NB4 (cell line): ENCODE measurements at places on chromosomes 7 and 10.
A peak's percentile ranks its signal among the peaks of the same experiment; 100 is the strongest.

DNA sequence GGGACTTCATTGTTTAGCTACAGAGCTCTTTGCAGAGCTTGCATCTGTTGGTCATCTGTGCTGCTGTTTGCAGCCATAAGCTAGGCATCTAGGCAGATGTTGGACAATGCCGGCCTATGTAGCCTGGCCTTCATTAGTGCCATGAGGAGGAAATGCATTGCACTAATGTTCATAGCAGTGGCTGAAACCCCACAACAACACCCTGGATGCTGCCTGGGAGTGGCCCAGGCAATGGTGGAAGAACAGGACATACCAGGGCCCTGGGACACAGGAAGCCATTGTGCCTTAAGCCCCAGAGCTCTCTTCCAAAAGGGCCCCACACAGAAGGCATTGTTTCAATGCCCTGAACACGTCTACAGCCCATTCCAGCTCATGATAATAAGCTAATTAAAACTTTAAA, 131.5 kb upstream of the LYZL1 start:
- no peak for DNase-seq

DNA sequence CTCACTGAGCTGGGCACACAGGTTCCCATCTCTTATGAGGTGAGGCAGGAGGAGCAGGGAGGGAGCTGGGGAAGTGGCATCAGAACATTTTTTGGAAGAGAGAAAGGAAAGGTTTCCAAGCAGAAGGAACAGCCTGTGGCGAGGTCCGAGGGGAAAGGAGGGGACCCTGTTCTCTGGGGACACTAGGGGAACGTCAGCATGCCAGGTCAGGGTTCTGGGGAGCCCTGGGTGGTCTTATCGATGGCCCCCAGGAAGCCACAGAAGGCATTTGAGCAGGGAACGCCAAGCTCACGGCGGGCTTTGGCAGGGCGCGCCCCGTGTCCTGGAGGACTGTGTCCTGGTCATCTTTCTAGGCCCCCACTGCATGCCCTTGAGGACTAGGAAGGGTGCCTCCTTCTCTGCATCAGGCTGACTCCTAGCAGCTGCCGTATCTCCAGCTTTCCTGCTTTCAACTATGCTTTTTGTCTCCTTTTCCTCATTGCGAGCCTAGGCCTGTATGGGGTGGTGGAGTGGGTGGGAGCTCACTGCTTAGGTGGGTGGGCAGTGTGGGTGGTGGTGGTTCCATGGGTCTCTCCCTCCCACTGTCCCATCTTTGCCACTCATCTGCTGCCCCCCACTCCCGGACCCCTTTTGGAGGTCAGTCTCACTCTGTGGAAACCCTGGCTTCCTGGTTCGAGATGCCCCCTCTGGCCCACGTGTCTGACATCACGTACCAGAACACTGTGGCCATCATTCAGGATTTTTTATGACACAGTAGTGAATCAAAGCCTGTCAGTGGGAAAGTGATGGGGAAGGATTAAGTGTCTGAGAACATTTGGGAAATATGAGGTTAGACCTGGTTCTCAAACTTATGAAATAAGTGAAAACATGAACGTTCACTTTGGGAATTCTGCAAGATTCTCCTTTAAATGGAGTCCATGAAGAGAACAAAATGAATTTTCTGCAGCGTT, 89.1 kb downstream of the CUX1 start:
- DNase-seq, result no peak

DNA sequence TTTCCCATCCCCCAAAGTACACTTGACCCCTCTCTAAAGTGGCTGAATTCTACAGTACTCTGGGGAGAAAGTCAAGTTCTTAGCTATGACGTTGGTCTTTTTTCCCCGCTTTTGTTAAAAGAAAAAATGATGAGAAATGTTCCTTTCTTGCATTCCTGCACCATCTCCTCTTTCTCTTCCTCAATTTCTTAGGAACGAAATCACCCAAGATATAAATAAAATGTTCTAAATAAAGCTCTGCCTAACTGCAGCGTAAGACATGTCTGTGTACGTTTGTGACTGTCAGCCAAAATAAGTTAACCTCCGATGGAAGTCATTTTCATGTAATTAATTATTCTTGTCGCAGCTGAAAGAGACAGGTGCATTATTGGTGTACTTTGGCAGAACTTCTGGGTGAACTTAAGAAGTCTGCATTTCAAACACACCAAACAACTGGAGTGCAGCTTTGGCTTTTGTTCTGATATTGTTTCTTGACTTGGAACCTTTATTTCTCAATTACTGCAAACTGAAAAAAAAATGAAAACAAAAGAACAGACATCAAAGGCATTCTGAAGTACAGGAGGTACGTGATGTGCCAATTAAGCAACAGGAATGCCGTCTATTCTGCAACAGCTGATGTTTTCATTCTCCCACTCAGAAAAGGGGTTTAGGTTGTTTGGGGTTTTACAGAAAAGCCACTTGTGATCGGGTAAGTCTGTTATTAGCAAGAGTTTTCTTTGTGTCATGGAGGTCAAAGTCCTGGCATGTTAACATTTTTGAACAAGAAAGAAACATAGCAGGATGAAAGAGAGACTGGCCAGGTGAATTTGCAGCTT, 82.4 kb upstream of the SDK1 start:
- DNase-seq, result no peak

DNA sequence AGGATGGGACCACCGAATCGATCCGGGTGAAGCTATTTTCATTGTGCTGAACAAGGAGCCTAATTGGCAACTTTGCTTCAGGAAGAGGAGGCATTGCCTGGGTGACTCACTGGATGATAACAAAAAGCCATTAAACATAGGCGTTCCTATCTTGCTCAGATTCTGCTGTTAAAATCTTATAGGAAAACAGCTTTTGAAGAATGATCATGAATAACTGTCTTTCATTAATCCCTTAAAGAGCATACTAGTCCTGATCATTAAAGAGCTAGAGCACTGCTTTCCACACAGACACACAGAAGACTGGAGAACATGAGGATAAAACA, 174.2 kb upstream of the IMMP2L start:
- DNase-seq, result no peak

GRCh38 chr10:43218206-43218950, 48.5 kb downstream of the RASGEF1A start:
- DNase-seq, result no peak

DNA sequence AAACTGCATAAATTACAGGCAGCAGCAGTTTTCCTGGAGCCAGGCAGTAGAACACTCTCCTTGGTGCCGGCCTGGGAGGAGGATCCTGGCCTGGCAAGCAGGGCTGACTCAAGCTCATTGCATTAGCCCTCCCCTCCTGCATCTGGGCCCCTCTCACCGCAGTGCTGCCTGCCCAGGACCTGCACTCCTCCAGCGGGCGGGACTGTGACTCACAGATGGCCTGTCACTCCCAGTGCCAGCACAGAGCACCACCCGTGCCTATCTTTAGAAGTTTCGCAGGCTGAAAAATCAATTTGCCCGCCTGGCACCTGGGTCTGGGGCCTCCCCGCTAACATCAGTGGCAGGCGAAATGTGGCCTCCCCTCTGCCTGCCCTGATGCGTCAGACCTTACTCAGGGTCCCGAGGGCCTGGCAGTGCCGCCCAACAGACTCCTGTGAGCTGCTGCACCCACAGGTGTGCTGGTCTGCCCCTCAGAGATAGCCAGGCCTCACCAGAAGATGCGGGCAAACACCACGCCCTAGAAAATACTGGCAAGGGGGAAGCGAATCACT, 123.8 kb downstream of the KCNMA1 start:
- peak; percentile 37 for DNase-seq

GRCh38 chr7:20598459-20599309, 16.8 kb upstream of the ABCB5 start:
- peak; percentile 77 for DNase-seq

DNA sequence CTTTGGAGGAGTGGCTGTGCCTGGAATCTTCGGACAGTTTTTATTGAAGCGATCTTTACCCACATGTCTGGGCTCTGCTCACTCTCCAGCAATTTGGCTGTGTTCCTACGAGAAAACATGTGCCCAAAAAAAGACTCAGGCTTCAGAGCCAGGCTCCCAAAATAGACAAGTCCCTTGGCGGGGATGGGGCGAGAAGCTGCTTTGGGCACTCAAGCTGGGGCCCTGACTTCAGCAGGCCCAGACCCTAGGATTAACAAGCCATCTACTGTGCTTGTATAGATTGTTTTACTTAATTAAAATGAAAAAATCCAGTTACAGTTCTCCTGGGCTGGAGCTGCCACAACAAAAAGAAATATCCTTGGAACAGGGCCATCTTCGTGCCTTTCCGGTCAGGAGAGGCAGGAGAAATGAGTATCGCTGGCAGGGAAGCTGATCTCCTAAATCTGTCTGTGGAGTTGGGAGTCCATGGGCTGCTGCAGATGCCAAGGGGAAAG, 51.4 kb upstream of the PDCD4 start:
- DNase-seq, result no peak
